ENCODE measurements at places on chromosomes 11 and 22.

DNA sequence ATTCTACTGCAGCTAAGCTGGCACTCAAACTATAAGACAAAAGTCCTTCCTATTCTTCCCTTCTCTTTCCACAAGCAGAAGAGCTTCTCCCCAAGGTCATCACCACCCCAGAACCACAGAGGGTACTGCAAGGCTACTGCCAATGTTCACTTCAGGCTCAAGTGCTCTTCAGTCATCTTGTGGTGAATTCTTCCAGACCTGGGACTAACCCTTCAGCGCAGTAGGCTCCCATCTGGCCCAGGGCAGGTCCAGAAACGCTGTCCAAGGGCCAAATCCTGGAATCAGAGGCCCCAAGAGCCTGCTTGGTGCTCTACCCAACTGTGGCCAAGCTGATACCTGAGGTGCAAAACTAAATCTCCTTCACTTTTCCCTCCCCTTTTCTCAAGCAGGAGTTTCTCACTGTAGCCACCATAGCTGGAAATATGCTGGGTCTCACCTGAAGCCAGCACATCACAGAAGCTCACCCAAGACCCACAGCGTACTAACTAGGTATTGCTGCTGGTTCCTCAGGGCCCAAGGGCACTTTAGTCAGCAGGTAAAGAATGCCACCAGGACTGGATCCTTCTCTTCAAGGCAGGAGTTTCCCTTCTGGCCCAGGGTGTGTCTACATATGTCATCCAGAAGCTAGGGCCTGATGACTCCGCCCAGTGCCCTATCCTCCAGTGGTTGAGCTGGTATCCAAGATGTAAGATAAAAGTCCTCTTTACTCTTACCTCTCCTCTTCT, 27.8 kb downstream of the FCHSD2 start:
- no peak for DNase-seq

DNA sequence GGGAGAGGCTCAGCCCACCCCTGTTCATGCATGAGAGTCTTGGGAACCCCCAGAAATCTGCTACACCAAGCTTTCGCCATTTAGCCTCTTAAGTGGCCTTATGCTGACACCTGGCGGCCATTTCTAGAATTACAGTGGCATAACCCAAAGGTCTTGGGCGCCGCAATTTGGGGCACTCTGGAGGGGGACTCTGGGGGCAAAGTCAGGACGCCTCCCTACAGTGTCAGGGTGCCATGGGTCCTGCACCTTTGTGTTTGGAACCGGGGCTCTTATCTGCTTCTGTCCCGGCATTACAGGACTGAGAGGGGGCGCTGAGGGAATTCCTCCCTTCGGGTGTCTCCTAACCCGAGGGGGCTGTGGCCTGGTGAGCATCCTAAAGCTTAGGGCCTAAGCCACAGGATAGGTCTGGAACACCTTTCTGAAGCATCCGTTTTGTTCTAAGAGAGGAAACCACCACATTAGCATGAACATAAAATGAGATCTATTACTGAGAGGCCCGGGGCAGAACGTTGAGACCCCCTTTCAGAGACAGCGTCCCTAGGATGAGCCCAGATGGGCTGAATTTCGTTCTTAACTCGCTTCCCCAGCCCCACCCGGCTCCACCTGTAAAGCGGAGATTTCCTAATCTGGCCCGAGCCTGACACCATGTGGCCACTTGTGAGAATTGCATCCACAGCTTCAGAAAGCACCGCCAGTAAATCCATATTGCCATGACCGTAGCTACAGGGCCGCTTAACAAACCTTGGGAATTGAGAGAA, 9.3 kb downstream of the INS start:
- peak; percentile 17 for DNase-seq

DNA sequence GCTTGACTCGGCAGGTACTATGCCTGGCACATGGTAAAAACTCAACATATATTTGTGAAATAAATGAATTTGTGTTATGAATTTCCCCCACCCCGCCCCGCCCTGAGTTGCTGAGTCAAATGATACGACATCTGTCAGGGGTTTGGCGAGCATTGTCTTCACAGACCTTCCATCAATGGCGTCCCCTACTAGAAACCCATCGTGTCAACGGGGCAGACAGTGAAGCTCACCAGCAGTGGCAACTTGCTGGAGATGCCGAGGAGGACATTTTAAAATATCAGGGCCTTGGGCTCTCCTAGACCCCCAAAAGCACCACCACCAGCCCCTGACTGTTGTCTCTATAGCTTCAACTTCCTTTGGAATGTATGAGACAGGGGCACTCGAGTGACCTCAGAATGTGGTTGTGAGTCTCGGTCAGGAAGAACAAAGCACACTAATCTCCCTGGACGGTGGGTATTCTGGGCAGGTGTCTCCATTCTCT, 761 bp upstream of the NXF1 start:
- DNase-seq: no peak

DNA sequence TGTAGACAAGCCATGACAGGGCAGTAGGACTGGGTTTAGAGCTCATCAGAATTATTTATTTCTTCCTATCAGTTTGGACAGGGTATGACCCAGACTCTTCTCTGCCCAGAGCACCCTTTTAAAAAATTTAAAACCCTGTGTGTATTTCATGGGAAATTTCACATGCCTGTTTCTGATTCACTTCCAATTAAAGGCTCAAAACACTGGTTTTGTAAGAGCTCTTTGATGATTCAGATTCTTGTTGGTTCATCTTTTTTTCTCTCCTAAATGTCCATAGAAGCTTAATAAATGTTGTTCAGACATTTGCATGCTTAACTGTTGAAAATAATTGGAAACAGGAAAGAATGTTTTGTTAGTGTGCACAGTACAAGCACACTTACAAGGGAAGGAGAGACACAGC, 13.8 kb downstream of the FLI1 start:
- DNase-seq: no peak

GRCh38 chr11:86874304-86875056, 74.1 kb downstream of the PRSS23 start:
- DNase-seq: no peak

DNA sequence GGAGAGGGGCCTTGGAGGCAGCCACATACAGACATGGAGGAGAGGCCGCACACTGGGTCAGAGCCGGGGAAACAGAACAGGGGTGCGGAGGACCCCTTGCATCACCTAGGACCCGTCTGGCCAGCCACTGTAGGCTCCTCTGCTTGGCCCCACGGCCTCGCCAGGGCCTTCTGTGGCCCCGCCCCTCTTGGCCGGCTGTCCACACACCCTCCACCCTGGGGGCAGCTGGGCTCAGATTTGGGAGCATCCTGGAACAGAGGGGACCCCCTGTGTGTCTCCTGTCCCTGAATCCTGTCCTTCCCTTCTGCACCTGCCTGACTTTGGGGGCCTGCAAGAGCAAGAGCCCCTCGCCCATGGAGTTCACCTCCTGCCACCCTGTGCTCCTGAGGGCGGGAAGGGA, 7.9 kb upstream of the TH start:
- no peak for DNase-seq

- DNase-seq: no peak
Observed at GRCh38 chr11:31780078-31780477, 31.0 kb downstream of the PAX6 start.

- DNase-seq: no peak
Observed at GRCh38 chr11:32830413-32830738, 649 bp downstream of the PRRG4 start.

DNA sequence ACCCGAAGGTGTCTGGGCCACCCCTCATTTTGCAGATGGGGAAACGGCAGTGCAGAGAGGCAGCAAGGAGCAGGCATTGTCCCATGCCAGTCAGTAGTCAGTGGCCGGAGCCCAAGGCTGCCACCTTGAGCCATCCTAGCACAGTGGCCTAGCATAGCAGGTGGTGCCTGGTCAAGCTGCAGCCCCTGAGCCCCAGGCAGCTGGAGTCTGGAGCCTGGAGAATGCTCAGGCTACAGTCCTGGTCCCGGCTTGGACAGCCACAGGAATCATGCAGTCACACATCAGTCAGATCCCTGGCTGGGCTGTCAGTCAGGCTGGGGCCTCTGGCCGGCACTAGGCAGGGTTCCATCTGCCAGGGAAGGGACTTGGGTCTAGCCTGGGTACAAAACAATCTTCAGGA, 18.6 kb downstream of the KCNC1 start:
- no peak for DNase-seq

- DNase-seq: no peak
Observed at GRCh38 chr11:35088676-35089075, 50.3 kb upstream of the CD44 start.

GRCh38 chr11:61948505-61948904, 1.6 kb upstream of the BEST1 start:
- DNase-seq: no peak

- no peak for DNase-seq
Observed at GRCh38 chr11:7348432-7349304, 97.0 kb downstream of the SYT9 start.

GRCh38 chr22:45008186-45008681, 1.6 kb downstream of the PHF21B start:
- no peak for DNase-seq

DNA sequence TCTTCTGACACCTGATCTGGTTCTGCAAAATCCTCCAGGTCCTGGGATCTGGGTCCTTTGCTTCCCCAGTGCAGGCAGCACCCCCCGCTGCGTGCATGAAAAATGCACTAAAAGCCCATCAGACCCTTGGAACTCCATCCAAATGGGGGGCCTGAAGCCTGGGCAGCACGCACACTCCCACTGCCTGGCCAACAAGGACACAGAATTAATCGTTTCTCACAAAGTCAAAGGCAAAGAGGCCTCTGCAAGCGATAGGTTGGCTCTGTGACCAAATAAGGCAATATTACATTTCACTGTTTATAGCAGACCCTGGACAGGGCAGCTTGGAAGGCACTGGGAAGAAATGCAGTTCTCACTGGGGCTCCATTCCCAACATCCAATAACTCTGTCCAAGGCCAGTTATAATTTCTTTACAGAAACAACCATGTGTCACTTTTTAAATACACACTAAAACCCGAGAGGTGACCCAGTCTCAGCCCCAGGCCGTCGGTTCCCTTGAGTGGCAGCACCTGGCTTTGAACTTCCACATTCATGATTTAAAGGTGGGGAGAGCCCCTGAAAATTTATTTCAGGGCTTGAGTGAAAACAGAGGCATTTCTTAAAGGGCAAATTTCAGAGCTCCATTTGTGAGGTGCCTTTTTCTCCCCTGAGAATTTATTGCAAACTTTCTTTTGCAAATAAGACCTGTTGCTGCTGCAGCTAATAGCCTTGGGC, 114.4 kb upstream of the ANO1 start:
- DNase-seq: no peak

DNA sequence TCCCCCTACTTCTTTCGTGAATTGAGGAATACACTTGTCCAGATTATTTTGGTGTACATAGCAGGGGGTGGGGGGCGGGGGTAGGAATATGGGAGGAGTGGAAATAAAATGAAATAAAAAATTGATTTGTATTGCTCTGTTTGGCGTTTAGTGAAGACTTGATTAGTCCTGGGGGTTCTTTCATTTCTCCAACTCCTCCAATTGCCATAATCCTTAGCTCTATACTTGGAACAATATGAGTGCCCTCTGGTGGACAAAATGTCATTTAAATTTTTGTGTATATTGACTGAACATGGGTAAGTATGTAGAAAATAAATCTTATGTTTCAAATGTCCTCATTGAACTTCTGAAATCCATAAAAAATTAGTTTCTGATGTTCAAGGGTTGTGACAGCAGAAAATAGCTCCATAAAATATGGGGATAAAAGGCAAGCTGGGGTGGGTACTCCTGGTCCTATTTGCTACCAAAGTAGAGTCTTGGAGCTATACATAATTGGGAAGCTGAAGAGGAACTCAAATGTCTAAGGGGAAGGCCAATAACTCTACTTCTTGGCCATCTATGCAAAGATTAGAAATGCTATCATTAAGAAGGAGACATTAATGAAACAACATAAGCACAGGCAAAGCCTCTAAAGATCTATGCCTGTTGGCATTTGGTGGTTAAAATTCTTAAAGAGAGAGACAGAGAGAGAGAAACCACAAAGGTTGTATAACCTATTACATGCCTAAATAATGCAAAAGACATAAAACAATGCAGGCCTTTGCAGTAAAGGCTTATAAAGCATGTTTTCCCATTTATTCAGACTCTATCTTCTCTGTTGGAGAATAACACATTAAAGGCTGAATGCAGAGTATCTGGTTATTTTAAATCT, 421.6 kb downstream of the METTL15 start:
- peak; percentile 15 for DNase-seq

DNA sequence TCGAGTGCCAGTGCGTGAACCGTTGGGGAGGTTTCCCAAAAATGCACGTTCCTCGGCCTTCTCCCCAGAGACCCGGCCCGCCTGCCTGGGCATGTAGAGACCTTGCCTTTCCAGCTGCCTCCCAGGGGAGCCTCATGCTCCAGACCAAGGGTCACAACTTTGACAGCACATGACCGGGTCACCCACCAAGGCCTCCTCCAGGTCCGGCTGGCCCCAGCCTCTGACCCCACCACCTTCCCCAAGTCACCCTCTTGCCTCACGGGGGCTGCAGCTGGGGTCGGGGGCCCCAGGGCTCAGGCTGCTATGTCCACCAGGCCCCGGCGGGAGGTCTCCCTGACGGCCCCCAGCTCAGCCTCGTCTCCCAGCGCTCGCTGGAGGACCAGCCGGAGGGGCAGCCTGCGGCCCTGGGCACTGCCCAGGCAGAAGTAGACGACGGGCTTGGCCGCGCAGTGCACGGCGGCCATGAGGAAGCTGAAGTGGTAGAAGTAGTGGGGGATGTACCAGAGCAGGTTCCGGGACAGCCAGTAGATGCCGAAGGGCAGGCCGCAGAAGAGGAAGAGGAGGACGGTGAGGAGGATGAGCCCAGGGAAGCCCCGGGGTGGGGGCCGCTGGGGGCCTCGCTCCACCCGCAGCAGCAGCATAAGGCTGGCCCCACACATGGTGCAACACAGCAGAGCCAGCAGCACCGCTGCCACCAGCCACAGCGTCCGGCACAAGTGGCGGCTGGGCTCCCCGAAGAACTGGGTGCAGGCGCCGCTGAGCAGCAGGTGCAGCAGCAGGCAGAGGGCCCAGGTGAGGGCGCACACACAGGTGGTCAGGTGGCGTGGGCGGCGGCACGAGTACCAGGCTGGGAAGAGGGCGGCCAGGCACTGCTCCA, 4.4 kb downstream of the MRGPRE start:
- no peak for DNase-seq

DNA sequence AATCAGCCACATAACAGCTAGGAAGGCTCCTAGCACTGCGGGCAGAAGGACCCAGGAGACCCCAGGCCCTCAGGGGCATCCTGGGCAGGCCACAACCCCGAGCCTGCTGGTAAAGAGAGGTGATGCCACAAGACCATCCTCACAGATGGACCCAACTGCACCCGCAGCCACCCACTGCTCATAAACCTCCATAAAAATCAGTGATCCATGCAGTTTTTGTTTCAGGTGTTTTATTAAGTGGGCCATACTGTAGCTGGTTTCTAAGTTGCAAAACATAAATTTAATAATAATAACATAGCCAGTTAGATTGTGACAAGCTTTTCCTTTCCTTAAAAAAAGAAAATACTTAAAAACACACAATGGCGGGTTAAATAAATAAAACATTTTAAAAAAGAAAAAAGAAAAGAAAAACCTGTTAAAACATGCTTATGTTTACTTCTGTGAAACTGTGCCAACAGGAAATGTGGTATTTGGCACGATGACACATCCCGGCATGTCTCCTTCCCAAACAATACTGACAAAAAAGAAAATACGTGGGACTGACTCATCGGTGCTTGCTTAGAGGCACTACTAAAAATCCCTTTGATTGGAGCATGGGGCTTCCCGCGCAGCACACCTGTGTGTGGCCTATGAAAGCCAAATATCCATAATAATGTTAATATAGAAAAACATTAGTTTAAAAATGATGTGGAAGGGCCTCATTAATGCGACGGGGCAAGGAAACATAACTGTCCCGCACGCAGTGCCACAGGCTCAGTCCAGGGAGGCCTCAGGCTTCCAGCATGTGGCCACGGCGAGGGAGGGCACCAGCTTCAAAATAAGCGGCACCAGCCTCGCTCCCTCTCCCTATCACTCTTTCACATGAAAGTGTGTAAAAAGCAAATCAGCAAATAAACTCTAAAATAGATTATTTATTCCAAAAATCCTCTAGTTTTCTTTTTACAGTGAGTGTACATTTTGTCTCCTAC, 47.5 kb upstream of the SCUBE2 start:
- DNase-seq: peak; percentile 64

Data from RCC 7860 (cell line).